ENCODE measurements at places on chromosomes 6 and 20.

- no peak for DNase-seq
These were observed 498.9 kb downstream of the BCKDHB start for GRCh38 chr6:80605165-80605989.

- no peak for DNase-seq
These were observed 46.1 kb downstream of the FAM50B start for GRCh38 chr6:3895312-3895653.

- DNase-seq, result peak; percentile 96
These were observed at the start of gene IFNGR1 for GRCh38 chr6:137218917-137219663. Gene IFNGR1 (minus strand): TSS chr6:137219385. CDS start chr6:137219327, 58 bp downstream.

DNA sequence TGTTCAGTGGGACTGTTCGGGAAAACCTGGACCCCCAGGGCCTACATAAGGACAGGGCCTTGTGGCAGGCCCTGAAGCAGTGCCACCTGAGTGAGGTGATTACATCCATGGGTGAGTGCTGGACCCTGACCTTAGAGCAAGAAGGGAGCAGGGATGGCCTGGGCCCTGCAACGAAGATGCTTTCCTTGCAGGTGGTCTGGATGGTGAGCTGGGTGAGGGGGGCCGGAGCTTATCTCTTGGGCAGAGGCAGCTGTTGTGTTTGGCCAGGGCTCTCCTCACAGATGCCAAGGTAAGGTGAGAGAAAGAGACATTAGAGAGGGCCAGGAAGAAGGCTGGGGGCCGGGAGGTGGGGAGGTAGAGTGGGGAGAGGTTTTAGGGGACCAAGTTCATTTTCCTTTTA lies 6.4 kb downstream of the DLK2 start:
- DNase-seq, result no peak

DNA sequence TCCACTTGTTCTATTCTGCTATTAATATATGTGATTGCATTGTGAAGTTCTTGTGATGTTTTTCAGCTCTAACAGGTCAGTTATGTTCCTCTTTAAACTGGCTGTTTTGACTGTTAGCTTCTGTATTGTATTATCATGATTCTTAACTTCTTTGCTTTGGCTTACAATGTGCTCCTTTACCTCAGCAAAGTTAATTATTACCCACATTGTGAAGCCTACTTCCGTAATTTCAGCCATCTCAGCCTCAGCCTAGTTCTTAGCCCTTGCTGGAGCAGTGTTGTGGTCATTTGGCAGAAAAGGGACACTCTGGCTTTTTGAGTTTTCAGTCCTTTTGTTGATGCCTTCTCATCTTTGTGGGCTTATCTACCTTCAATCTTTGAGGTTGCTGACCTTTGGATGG lies 440.2 kb downstream of the TBC1D32 start:
- no peak for DNase-seq

DNA sequence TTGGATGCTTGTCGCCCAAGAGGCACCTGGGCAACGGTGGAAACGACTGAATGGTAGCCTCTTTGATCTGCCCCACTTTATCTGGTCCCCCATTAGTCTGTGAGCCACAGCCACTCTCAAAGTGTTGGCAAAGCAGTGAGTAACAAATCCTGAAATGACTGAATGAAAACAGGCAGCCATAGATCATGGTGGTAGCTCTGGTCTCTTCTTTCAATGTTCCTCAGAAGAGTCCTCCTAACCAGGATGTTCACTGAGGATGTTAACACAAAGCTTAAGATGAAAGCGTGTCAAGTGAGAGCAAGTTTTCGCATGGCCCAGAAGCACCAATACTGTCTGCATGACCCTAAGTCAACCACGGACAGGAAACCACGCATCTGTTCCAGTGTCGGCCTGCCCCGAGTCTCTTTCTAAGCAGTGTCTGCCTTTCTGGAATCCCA lies 107.3 kb downstream of the IRF4 start:
- no peak for DNase-seq

- DNase-seq, result no peak
These were observed 9.6 kb downstream of the CLDN20 start for GRCh38 chr6:155273431-155273830.

- no peak for DNase-seq
These were observed 5.2 kb upstream of the C20orf203 start for GRCh38 chr20:32678948-32679347.

GRCh38 chr6:108546079-108547049 lies 14.4 kb upstream of the FOXO3 start:
- DNase-seq, result no peak

DNA sequence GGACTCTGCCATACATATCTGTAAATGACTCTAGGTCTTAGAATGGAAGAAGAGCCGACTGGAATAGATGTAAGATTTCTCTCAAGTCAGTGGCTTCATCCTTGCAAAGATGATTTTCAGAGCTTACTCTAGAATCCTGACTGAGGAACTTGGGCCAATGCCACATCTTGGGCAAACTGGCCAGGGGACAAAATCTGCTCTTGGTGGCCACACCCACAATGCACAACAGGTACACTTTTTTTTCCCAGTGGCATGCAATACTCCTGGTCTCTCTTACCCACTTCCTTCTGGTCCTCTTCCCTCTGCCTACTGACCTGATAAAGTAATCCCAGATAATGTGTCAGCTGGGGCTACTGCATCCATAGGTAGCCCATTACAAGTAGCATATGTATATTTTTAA lies 13.4 kb downstream of the CLIC5 start:
- no peak for DNase-seq

DNA sequence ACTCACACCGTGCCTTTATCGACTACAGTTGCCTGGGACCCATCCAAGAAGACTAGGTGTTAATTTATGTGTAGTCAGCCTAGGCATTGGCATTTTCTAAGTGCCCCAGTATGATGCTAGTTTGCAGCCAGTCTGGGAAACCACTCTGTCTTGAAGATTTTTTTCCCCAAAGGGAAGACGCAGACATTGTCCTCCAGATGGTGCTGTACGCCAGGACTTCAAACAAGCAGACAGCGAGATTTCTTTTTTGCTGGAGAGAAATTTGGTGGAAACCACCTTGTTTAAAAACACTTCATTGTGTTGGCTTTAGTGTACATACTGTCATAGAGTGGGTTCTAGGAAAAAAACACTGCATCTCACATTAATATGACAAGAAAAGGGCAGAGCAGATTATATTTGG lies 30.0 kb downstream of the ALDH5A1 start:
- no peak for DNase-seq

DNA sequence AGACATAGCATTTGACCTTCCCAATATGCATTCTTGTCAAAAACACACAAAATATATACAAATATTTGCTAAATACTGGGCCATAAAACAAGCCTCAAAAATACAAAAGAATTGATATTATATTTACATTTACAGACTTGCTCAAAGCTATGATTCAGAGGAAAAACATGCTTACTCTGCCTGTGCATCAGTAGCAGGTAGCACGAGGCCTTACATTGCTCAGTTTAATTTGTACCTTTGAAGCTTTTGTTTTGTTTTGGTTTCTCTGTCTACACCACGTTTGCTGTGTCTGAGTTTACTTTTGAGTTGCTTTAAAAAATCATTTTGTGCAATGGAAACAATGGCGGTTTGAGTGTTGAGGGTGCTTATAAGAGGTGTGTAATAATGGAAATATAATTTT lies 99.3 kb downstream of the PHF3 start:
- DNase-seq, result no peak

DNA sequence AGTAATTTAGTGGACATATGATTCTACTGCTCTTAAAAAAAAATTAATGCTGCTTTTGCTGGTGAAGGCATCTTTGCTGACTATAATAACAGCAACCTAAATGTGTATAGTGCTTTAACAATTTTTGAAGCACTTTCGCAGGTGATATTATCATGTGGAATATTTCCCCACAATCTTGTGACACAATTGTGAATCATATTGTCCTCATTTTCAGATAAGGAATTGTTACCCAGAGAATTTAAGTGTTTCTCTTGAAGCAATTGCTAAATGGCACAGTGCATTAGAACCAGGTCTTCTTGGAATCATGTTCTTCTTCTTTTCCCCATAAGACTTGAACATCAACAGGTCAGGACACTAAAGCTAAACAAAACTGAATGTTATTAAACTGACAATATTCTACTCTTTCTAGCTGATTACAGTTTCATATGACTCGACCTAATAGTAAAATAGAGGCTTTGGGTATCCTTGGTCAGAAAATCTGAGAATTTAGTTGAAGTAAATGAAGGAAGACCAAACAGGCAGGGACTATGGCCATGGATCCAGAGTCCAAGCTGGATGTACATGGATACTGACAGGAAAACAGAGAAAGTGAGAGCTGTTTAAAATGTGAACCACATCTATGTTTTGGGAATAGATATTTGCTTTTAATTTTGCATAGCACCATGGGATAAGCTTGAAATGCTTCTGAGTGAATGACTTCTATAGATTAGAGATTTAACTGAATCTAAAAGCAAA lies 121.8 kb upstream of the SLC35B3 start:
- DNase-seq, result no peak

GRCh38 chr20:42319252-42320013 lies 701.3 kb upstream of the CHD6 start:
- no peak for DNase-seq

- no peak for DNase-seq
These were observed 16.4 kb upstream of the NT5DC1 start for GRCh38 chr6:116084284-116084683.

DNA sequence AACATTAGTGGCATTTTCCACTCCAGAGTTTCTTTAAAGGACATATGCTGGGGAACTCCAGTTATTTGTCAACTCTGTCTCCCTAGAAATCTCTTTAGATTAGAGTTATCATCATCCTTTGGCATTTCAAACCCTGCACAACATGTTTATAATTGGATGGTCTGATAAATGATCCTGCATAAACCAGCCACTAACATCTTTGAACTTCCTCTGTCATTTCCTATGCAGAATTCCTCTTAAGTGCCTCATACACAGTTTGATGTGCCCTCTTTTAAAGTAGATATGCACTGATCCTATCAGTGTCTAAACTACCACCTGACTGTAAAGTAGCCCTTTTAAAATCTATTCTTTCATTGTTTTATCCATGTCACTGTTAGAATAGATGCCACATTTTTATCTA lies 306.3 kb upstream of the IRAK1BP1 start:
- DNase-seq, result no peak

- no peak for DNase-seq
These were observed 374.1 kb upstream of the CITED2 start for GRCh38 chr6:139748353-139749146.

DNA sequence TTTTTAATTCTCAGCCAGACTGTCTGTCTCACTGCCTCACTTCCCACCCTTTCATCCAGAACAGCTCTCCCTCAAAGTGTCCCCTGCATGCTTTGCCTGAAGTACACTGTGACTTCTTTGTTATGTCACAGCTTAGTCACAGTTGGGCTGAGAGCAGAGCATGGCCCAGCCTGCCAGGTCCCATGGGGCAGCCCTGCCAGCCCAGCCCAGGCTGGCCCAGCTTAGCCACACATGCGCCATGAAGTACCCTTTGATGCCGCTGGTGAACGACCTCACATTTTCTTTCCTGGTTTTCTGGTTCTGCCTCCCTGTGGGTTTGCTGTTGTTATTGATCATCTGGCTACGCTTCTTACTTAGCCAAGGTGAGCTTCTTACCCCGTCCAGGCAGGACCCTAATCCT lies at the start of gene ADIG:
Gene ADIG (plus strand): TSS at position 185 of the 400 bp plus-strand sequence. CDS start 54 bp downstream, at position 239.
- no peak for DNase-seq

DNA sequence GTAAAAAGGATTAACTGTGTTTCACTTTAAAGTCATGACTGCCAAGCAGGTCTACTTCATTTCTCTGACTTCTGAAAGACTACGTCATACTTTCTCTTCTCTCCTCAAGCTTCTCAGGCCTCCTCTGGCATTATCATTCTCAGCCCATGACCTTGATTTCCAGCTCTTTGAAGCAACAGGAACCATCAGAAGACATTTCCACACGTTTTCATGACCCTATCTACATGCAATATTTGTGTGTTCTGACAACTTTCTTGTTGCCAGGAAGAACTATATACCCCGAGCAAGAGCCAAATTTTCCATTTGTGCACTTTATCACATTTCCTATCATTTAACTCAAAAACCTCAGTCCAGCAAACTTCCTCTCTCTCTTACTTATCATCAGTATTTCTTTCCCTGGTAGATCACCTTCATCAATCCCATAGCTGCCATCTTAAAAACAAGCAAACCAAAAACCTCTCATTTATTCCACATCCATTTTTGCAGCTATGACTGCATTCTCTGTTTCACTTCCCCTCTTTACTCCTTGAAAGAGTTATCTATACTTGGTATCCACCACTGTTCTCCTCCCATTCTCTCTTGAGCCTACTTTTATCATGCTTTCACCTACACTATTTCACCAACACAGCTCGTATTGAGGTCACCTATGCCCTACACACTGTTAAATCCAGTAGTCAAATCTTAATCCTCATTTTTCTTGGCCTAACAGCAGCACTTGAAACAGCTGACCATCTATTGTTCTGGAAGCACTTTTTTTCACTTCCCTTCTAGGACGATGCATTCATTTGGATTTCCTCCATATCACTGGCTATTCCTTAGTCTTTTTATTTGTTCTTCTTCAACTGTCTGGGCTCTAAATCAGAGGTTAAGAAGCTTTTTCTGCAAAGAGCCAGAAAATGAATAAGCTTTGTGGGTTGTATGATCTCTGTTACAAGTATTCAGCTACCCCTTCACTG lies 47.1 kb downstream of the STX7 start:
- DNase-seq, result no peak

DNA sequence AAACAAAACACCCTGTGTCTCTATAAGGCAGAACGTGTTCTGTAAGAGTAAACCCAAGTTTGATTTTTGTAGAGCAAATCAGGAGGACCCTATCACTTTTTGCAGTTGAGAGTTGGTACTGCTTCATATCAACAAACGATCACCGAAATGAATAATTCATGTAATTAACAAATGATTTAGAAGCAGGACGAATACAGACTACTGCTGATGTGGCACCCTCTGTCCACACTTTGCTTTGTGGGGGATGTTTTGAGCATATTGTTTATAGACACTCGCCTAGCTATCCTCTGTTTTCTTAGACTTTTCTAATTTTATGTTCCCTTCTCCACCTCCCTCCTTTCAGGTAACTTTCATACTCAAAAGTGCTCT lies 1.5 kb downstream of the CD2AP start:
- no peak for DNase-seq

- no peak for DNase-seq
These were observed 125.0 kb upstream of the GRIK2 start for GRCh38 chr6:101268541-101268940.

DNA sequence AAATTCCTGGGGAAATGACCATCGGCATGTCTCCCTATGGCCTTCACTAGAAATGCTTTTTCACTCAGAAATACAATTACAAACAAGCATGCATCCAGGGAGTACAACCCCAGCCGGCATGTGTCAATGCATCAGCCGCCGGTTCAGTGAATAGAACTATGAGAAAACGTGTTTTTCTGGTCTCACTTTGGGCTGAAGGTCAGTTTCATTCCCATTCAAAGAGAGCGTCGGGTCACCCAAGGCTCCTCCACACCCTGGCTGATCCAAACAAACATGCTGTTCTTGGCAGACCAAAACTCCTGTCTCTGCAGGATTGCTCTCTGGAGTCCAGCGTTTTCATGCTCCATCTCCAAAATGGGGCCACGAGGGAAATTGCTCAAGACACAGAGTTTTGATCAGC lies 35.5 kb upstream of the NXT1 start:
- no peak for DNase-seq

GRCh38 chr6:83592770-83593394 lies 80.5 kb downstream of the PRSS35 start:
- no peak for DNase-seq
